ENCODE measurements at places on chromosomes 16 and 17. TPM values are rescaled to one million over a fixed set of nuclear protein-coding genes. Genes with fewer than 3 reads are reported as not detected.
A peak's percentile ranks its signal among the peaks of the same experiment; 100 is the strongest.

The CRHR1 gene
- under 0.01 TPM for total RNA-seq

The PLA2G10 gene
- total RNA-seq, result not detected

The ALDH3A2 gene
- 48.7 TPM for total RNA-seq

The RCVRN gene
- total RNA-seq, result 0.27 TPM

The CLEC10A gene
- total RNA-seq, result under 0.01 TPM

The ASPHD1 gene
- 0.27 TPM for total RNA-seq

The TBX21 gene
- 0.27 TPM for total RNA-seq

The KRT28 gene
- not detected for total RNA-seq

The FSCN2 gene
- 2.2 TPM for total RNA-seq

The LGALS9B gene
- under 0.01 TPM for total RNA-seq

The SLC16A6 gene
- 0.27 TPM for total RNA-seq

The KRT34 gene
- total RNA-seq, result not detected

The MEIOB gene
- total RNA-seq, result 0.54 TPM

- DNase-seq, result peak; percentile 41
Observed at GRCh38 chr16:3004319-3004718, 8.4 kb upstream of the CLDN9 start.

DNA sequence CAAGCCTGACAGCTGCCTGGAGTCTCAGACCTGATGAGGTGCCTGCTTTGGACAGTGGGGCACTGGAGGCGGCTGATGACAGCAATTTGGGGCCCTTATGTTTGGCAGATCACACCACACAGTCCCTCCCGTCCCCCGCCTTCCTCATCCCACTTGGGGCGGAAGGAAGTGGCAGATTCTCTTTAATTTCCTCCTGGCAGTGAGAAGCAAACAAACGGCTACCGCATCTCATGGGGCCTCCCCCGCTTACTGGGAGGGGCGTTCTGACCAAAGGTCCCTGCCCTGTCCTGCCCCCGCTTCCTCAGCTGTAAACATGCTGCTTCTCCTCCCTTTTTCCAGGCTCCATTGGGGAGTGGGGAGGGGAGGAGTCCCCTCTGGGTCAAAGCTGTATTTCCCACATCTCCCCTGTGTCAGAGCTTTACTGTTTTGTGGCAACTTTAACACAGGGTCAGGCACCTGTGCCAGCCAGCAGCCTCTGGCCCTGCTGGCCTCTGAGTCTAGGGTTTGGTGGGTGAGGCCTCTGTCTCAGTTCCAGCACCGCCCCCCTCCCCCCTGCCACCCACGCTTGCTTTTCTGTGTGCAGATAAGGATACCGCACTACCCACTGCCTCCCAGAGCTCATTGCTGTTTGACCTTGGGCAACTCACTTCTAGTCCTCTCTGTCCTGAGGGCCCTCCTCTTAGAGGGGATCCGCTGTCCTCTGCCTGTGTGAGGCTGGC lies 5.4 kb upstream of the NFATC3 start:
- no peak for DNase-seq

- peak; percentile 48 for DNase-seq
Observed at GRCh38 chr16:87635541-87636049, 33.3 kb downstream of the JPH3 start.

GRCh38 chr17:13351046-13351445 lies 250.7 kb downstream of the HS3ST3A1 start:
- no peak for DNase-seq

- no peak for DNase-seq
Observed at GRCh38 chr16:30724641-30725417, 23.4 kb upstream of the PHKG2 start.

DNA sequence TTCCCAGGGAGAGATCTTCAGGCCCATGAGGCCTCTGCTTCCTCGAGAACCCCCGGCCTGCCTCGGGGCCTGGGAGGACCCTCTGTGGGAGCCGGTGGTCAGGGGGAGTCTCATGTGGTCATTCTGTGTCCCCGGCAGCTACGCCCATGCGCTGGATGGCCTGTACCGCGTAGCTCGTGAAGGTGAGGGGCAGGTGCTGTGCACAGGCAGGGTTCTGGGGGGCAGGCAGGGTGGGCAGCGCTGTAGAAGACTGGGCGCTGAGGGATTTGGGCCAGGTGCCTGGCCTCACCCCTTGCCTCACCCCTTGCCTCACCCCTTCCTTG lies 4.6 kb downstream of the SLC25A10 start:
- DNase-seq, result no peak

DNA sequence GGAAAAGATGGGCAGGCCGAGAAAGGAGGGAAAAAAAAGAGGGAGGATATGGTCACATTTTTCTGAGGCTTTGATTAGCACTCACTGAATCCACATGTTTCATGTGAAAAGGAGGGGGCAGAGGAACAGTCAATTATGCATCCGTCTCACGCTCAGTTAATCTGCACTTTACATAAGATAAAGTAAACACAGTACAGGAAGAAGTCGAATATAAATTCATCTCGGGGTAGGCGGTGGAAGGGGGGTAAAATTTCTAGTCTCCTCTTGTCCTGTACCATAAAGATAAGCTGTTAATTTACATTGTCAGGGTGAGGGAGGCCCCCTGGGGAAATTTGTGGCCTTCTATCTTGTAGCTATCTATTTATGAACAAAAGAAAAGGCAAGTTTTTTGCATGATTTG lies 73.1 kb upstream of the CES5A start:
- no peak for DNase-seq

DNA sequence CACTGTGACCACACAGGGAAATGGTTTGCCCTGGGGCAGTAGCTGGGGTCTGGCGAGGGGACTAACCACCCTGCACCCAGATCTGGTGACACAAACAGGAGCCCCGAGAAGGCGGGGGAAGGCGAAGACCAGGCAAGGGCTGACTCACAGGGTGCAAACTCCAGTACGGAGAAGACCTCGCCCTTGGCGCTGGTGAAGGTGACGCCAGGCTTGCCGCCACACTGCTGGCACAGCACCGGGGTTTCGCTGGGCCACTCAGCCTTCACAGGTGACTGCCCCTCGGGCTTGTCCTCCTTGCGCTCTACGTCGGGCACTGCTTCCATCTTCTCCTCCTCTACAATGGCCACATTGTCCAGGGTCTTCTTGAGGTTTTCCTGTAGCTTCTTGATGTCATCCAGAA lies 11.6 kb downstream of the SPHK1 start:
- no peak for DNase-seq

GRCh38 chr17:74196541-74197317 lies 6.7 kb upstream of the RPL38 start:
- no peak for DNase-seq

GRCh38 chr16:62077998-62078397 lies 41.8 kb upstream of the CDH8 start:
- DNase-seq, result no peak

- DNase-seq, result no peak
Observed at GRCh38 chr17:75756451-75757085, 8.4 kb downstream of the GALK1 start.

- DNase-seq, result no peak
Observed at GRCh38 chr16:49503256-49504022, 129.8 kb downstream of the C16orf78 start.

DNA sequence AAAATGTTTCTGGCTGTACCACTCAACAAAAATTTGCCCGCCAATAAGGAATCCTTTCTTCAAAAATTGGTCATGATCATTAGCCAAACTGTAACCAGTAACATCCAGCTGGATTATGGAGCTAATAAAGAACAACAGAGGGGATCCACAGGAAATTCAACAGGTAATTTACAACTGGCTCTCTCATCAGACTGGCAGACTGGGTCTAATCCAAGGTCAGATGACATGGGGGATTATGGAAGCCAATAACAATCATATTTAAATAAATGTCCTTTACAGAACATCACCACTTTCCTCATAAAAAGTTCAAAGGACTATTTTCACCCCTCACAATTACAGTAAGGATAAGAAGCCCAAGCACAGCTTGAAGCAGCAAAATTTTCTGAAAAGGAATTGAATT lies 66.4 kb downstream of the KANSL1 start:
- DNase-seq, result no peak

GRCh38 chr17:19331543-19332245 lies 30.8 kb downstream of the B9D1 start:
- no peak for DNase-seq

DNA sequence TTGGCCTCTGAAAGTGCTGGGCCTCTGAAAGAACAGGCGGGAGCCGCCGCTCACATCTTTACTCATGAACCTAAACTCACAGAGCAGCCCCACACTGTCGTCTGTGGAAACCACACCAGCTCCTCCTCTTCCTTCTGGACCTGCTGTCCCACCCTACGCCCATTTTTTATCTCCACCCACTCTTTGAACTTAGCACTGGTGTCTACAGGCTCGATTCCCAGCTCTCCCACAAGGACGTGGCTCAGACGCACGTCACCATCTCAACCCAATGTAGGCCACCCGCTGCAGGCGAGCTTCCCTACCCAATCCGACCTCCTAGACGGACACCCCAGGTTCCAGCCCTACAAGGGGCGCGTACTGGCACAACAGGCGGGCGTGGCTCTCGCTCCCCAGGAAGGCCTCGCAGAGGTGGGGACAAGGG lies 62.2 kb downstream of the NXN start:
- no peak for DNase-seq

DNA sequence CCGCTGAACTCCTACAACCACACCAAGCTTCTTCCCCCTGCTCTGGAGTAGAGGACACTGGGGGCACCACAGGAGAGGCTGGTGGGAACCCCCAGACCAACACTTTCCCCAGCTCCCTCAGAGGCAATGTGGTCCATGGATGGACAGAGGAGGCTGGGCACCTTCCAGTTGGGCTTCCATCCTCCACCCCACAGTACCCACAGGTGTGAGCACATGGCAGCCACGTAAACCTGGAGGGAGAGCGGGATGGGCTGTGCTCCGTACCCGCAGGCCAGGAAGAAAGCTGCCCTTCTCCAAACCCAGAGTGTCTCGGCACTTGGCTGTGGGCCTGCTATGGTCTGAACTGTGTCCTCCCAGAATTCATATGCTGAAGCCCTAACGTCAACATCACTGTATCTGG lies 1.7 kb downstream of the SGSH start:
- DNase-seq, result no peak

GRCh38 chr16:53693320-53693719 lies 10.3 kb downstream of the RPGRIP1L start:
- DNase-seq, result no peak

DNA sequence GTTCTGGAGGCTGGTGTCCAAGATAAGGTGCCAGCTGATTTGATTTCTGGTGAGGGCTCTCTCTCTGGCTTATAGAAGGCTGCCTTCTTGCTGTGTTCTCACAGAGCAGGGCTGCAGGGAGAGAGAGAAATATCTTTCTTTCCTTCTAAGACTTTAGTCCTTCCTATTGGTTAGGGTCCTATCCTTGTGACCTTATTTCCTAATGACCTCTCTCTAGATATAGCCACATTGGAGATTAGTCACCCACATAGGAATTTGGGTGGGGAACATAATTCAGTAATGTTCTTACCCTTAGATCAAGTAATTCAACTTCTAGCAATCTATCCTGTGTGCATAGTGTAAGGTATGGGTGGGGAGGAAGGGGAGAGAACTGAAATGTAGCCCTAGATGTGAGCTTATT lies 18.0 kb upstream of the ABCA5 start:
- no peak for DNase-seq

- DNase-seq, result peak; percentile 79
Observed at GRCh38 chr16:68447653-68448359, 502 bp downstream of the SMPD3 start.

GRCh38 chr17:55480631-55481315 lies 30.5 kb downstream of the SMIM36 start:
- DNase-seq, result no peak

- no peak for DNase-seq
Observed at GRCh38 chr17:71399221-71399620, 721.6 kb upstream of the SOX9 start.

DNA sequence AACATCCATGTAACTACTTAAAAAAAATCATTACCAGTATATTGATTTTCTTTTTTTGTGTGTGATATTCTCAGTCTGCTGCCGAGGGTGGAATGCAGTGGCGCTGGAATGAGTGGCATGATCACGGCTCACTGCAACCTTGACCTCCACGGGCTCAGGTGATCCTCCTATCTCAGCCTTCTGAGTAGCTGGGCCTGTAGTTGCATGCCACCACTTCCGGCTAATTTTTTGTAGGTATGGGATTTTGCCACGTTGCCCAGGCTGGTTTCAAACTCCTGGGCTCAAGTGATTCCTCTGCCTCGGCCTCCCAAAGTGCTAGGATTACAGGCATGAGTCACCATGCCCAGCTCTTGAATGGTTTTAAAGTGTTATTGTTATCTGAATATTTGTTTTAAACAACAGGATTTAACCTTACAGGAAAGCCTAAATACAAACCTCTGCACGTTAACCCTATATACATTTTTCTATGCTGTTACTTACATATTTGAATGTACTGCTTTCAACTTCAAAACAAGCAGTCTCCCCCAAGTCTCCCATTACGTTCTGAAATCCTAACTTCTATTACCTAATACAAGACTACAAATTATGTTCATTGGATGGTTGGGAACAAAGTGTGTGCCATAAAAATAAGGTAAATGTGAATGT lies 61.7 kb downstream of the KPNA2 start:
- DNase-seq, result no peak

DNA sequence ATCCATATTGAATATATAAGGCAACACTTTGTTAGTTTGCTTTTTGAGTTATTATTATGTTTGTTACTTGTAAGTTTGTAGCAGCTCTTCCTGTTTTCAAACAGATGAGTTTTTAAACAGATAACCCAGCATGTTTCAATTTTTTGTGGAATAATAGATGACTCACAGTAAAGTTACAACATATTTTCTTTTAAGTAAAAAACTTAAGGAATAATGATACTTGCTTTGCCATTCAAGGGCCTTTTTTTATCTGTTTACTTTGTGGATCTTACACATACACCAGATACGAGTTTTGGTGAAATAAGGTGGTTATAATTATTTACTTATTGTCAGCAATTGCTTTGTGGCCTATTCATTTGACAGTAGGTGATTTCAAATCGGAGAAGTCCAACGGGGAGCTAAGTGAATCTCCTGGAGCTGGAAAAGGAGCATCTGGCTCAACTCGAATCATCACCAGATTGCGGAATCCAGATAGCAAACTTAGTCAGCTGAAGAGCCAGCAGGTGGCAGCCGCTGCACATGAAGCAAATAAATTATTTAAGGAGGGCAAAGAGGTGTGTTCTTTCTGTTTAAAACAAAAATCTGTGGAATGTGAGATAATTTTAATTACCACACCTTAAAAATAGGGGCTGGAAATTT lies 66.3 kb downstream of the BPTF start:
- DNase-seq, result no peak

- DNase-seq, result no peak
Observed at GRCh38 chr16:86823888-86824671, 245.7 kb downstream of the FOXL1 start.

GRCh38 chr17:59914274-59914854 lies 21.4 kb downstream of the RPS6KB1 start:
- no peak for DNase-seq

DNA sequence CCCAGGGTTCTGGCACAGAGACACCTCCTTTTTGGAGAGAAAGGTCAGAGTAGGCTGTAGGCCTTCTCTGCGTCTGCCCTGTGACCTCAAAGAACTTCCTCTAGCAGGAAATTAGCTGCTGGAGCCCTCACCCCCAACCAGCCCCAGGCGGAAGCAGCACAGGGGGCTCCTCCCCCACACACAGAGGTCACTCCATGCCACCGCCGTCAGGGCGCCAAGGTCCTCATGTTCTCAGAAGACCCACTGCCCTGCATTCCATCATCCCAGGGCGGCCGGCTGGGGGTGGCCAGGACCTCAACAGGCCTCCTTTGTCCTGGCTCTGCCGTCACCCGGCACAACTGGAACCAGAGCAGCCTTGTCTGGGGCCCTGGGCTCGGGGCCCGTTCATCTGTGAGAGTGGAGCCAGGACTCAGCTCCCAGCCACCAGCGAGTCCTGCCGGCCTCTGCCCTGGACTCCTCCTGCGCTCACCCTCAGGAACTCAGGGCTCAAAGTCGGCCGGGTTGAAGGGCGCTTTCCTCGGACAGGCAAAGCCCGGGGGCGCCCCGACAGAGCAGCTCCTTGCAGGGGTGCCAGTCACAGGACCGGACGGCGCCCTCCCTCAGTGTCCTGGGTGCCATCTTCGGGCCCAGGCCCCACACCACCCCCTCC lies 1.2 kb downstream of the TMC6 start:
- DNase-seq, result no peak
